Left renal cortex interstitium (tissue), 4 donors: ENCODE measurements at places on chromosomes 2 and 18. TPM values are rescaled to one million over a fixed set of nuclear protein-coding genes. Genes with fewer than 3 reads are reported as not detected.

The POTEC gene
- polyA plus RNA-seq = 0.07 TPM

The YES1 gene
- 67.1 TPM for polyA plus RNA-seq

The RBM44 gene
- 0.98 TPM for polyA plus RNA-seq

The CIB4 gene
- polyA plus RNA-seq = not detected

The MC5R gene
- 0.09 TPM for polyA plus RNA-seq

The ALK gene
- polyA plus RNA-seq = 0.68 TPM

The ACOXL gene
- polyA plus RNA-seq = 0.43 TPM

The MTCL1 gene
- polyA plus RNA-seq = 33.1 TPM

The UGT1A8 gene
- polyA plus RNA-seq = not detected

The GDF7 gene
- 3.2 TPM for polyA plus RNA-seq

DNA sequence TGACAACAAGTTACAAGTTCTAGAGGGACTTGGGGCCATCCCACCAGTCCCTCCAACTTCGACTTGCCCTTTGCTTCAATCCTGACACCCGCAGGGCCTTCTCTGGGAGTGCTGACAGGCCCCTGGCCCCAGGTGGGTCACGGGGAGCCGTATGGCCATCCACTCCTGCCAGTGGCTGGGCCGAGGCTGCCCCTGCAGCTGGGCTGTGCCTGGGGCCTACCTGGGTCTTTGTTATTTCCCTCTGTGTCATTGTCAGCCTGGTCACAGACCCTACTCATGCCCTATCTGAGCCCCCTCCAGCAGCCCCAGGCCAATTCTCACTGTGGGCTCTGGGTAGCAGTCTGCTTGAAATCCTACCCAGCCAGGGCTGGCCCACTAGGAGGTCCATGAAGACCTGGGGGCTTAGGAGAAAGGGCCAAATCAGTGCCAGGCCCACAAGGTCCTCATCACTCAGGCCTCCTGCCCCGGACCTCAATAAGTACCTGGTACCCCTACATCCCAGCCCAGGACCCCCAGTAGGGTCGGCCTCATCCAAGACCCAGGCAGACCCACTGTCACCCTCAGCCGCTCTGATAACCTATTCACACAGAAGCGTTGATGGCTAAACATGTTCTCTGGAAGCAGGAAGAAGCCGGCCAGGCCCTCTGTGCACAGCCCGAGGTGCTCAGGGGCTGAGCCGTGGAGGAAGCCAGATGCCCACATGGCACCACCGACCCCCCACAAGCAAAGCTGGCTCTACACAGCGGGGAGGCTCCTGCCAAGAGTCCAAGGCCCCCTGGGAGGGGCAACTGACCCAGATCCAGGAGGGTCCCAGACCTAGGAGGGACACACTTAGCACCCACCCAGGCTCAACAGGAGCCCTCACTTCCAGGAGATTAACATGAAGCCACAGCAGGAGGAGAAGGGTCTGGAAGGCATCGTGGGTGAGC is 57.7 kb downstream of the BIN1 start:
- no peak for DNase-seq

DNA sequence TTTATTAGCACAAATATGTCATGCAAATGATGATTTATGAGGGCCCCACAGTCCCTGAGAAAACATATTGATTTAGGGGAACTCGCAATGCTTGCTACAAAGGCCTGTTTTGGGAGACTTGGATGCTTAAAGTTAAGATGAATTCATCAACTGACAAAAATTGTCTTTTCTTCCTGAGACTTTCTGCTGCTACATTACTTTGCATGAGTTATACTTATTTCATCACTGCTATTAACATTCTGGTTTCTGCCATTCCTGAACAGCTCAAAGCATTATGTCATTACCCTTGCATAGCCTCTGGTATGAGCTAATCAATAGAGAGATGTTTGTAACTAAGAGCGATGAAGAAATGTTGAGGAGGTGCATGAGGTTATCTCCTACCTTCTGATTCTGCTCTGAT is 74.4 kb downstream of the SOX11 start:
- DNase-seq = no peak

- DNase-seq = no peak
Measured at GRCh38 chr2:105647731-105648130, 97.0 kb upstream of the NCK2 start.

DNA sequence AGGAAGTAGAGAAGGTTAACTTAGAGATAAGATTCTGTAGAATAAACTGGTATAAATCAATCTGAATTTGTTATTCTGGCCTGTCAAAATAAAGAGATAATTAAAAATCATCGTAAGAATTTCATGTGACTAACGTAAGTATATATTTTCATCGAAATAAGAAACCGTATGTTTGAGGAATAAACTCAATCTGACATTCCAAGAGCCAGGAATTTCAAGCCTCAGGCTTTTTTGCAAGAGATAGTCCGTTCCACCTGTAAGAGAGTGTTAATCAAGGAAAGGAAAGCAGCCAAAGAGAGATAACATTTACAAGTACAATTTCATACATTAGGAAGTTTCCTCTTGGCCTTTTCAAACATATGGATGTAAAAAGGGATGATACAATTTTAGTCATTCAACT is 701.5 kb downstream of the CBLN2 start:
- DNase-seq = no peak

DNA sequence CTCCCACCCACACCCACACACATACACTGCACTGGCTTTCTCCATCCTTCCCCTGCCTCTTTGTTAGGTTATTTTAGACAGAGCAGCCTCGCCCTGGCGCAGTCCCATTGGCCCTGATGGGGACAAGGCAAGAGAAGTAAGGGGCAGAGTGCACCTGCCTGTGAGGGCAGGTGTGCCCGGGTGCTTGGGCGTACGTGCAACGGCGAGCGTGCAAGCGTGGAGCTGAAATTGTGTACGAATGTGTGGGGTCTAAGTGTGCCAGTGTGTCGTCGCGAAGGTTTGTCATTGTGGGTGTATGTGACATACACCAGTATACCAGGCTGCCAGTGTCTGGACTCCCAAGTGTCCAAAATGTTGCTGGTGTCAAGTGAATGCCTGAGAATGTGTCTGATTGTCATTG is 544 bp downstream of the LRATD1 start:
- no peak for DNase-seq

DNA sequence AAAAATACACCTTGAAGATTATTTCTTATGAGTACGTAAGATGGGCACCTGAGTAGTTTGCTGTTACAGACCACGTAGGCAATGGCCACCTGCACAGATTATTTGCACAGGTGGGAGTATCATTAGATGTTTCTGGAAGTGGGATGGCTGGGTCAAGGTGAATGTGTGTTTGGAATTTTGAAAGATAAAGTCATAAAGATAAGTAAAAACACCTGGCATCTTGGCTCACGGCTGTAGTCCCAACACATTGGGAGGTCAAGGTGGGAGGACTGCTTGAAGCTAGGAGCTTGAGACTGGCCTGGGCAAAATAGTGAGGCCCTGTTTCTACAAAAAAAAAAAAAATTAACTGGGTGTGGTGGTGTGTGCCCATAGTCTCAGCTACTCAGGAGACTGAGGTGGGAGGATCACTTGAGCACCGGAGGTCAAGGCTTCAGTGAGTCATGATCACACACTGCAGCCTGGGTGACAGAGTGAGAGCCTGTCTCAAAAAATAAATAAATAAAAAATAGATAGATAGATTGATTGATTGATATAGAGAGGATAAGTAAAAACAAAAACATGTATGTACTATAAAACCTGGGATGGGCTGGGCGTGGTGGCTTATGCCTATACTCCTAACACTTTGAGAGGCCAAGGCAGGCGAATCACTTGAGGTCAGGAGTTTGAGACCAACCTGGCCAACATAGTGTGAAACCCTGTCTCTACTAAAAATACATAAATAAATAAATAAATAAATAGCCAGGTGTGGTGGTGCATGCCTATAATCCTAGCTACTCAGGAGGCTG is 30.4 kb downstream of the ODC1 start:
- DNase-seq = no peak

- no peak for DNase-seq
Measured at GRCh38 chr2:238863749-238864206, 15.9 kb downstream of the TWIST2 start.

DNA sequence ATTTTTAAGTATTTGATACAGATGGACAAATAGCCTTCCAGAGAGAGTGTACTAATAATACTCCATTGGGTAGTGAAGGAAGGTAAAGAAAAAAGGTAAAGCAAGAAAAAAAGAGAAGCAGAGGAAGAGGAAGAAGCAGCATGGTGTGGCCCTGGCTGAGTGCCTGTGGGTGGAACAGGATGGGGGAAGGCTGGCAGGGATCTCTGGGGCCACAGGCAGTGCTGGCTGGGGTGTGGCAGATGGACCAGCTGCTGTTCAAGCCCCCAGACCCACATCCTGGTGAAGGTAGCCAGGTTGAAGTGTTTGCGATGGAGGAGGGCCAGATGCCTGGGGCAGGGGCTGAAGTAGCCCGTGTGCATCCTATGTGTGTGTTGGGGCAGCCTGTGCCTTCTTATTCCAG is 79.0 kb downstream of the DYSF start:
- DNase-seq = no peak

DNA sequence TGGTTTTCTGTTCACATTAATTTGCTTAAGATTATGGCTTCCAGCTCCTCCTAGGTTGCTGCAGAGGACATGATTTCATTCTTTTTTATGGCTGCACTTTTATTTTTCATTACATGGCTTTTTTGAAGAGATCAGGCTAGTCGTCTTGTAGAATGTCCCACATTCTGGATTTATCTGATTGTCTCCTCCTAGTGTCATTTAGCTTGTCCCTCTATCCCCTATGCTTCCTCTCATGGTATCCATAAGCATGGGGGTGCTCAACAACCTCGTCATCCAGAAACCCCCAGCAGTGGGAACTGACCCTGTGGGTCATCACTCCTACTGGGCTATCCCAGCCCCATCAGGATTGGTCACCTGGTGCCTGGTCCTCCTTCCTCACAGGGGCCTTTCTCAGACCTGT is 49.6 kb downstream of the SERTAD2 start:
- no peak for DNase-seq

DNA sequence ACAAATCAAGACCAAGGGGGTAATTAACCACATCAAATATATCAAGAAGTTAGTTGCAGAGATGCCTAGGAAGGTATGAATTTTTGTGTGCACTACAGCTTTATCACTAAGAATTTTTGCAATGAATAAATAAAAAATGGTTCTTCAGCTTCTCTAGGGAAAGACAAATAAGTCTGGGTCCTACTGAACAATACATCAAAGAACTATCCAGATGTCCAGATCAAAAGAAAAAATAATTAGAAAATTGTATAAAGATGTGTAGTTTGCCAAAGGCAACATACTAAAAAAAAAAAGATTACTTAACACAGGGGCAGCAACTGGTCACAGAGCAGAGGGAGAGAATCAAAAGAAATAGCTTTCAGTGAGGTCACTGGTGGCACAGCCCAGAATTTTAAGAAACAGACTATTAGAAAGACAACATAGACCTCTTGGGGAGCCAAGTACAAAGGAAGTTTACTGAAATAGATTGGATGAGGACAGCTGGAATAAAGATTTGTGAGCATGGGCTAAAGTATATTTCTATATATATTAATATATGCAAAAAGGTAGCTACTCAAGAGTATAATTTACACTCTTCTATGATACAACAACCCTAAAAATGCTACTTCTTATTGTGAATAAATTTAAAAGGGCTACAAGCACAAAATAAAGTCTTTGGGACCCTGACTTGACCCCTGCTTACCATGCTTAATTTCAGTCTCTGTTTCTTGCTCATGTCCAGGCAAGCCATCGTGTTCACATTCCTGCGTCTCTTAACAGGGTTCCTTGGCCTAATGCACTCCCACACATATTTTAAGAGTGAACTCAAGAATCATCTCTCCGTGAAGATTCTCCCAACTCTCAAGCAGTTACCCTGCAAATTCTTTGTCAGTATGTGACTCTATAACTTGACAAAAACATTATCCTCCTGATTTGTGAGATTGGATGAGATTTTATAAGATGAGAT is 99.0 kb upstream of the GRB14 start:
- no peak for DNase-seq

- DNase-seq = no peak
Measured at GRCh38 chr2:40103590-40103989, 324.5 kb upstream of the THUMPD2 start.

DNA sequence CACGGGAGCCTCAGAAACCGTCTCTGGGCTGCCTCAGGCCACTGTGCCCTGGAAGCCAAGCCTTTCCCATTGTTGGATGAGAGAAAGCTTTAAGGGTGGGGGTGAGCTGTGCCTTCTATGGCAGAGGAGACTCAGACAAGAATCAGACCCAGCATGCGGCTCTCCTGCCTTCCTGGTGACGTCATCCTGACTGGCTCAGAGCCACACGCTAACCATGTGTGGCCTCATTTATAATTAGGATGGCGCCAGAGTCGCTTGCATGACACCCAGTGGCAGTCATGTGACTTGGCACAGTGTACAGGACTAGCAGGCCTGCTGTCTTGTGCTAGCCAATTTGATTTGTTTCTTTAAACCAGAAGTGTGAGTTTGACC is 99.1 kb downstream of the SH3BP4 start:
- peak; percentile 87 for DNase-seq

- DNase-seq = no peak
Measured at GRCh38 chr2:216761133-216761532, 65.8 kb upstream of the IGFBP5 start.

DNA sequence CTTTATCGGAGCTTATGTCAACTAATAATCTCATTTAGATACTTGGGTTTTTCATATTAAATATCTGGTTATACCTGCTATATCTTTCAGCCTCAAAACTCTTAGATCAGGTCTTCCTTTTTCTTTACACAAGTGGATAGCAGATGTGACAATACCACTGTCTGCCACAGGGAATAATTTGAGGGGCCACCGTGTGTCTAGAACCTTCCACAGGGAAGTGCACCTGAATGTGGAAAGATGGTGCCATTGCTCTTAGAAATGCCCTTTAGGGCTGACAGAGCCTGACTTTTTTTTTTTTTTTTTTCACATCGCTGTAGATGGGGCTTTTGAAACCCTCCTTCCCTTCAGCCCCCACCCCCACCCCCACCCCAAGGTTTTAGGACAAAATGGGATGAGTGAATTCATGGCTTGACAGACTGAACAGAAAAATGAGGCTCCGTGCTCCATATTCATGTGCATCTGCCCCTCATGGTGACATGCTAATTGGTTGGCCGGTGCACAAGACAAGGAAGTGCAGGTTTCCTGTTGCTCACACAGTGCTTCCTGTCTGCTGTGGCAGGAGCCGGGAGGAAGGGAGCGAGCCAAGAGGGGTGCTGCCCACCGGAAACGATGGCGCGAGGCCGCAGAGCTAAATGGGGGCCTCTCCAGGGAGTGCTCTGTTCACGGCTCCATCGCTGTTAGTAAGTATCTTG is 246.0 kb downstream of the LDLRAD4 start:
- no peak for DNase-seq

- DNase-seq = no peak
Measured at GRCh38 chr2:241413929-241414580, 58.0 kb downstream of the FARP2 start.

DNA sequence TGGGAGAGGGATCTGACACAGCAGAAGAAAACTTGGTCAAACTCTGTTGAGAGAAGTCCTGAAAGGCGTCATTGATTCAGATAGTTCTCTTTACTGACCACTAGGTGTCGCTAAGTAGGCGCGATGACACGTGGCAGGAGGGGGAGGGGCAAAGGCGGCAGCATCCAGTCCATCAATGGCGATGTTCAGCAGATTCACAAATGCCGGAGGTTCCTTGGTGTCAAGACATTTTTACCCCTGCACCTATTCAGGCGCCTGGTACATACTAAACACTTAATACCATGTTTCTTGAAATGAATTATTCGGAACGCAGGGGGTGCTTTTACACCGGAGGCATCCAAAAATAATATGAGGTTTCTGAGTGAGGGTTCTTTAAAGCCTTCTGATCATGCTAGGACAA is 3.0 kb upstream of the PLEK start:
- DNase-seq = peak; percentile 21

GRCh38 chr2:180040146-180040925 is 33.2 kb upstream of the CWC22 start:
- no peak for DNase-seq
